AG09309 (cell line): ENCODE measurements at places on chromosomes 11 and 22.
A peak's percentile ranks its signal among the peaks of the same experiment; 100 is the strongest.

GRCh38 chr22:22245935-22246525 is 1.4 kb downstream of the VPREB1 start:
- no peak for DNase-seq

- no peak for DNase-seq
Measured at GRCh38 chr11:59943997-59944714, 5.9 kb downstream of the OOSP1 start.

DNA sequence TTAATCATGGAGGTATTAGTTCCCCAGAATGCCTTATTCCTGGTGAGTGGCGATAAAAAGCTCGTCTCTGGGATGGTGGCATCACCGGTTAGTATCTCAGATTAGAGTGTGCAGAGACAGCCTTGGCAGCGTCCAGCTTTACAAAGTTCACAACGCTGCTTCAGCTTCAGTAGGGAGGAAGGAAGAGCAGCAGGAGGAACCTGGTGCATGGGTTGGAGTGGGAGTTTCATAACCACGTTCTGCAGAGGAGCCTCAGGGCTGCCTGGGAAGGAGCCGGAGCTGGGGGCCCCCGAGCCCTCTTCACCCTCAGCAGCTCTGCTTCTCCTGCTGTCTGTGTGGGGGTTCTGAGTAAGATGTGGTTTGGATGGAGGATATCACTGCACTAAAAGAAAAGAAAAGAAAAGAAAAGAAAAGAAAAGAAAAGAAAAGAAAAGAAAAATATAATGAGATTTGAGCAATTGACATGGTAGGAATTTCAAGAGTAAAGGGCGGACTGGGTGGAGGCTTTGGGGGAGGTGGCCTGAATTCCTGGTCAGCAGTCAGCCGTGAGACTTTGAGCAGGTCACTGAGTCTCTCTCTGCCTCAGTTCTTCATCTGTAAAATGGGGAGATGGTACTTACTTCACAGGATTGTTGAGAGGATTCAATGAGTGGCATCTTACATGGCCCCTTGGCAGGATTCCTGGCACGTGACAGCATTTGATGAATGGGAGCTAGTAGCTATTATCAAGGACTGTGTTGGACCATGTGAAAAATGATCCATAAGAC is 6.5 kb downstream of the ASPHD2 start:
- DNase-seq, result no peak

- DNase-seq, result no peak
Measured at GRCh38 chr11:133821776-133822175, 23.5 kb downstream of the SPATA19 start.

- DNase-seq, result no peak
Measured at GRCh38 chr11:67616431-67617242, 9.9 kb downstream of the NDUFV1 start.

DNA sequence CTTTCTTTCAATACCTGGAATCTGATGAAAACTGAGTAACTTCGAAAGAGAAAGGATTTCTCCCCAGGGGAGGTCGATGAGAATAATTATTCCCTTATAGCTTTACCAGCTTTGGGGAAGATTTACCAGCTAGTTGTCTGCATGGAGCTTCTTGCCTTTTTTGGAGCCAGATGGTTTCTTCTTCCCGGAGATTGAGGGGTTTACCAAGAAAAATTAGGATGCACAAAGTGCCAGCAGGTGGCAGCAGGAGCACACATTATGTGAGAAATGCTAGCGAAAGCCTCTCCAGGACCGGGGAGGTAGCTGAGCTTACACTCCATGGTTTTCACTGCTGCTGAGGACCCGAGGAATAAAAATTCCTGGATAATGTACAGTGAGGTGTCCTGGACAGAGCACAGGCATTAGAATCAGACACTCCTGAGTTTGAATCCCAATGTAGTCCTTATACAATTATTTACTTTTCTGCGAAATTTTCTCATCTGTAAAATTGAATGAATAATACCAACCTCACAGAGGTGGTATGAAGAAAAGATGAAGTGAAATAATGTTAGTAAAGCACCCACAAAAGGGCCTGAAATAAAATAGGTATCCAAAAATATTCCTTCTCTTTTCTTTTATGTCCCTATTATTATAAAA is 46.0 kb upstream of the PARVA start:
- peak; percentile 63 for DNase-seq

DNA sequence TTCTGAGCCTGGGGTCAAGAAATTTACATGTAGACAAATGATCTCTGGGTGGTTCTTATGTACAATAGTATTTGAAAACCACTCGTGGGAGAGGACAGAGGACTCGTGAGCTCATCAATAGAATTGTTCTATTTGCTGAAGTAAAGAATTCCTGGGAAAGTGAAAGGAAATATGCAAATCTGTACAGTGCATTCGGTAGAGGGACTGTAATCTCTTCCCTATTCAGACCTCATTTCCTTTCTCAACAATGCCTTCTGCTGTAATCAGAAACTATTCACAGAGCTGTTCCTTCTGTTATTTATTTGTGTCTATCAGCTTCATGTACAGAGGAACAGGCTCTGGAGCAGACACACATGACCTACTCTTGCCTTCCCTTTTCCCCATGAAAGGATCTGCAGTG is 709.4 kb upstream of the KIRREL3 start:
- no peak for DNase-seq

GRCh38 chr11:65420979-65421793 is 1.4 kb upstream of the NEAT1 start:
- peak; percentile 100 for DNase-seq

- no peak for DNase-seq
Measured at GRCh38 chr11:117731722-117732290, 65.2 kb downstream of the DSCAML1 start.

DNA sequence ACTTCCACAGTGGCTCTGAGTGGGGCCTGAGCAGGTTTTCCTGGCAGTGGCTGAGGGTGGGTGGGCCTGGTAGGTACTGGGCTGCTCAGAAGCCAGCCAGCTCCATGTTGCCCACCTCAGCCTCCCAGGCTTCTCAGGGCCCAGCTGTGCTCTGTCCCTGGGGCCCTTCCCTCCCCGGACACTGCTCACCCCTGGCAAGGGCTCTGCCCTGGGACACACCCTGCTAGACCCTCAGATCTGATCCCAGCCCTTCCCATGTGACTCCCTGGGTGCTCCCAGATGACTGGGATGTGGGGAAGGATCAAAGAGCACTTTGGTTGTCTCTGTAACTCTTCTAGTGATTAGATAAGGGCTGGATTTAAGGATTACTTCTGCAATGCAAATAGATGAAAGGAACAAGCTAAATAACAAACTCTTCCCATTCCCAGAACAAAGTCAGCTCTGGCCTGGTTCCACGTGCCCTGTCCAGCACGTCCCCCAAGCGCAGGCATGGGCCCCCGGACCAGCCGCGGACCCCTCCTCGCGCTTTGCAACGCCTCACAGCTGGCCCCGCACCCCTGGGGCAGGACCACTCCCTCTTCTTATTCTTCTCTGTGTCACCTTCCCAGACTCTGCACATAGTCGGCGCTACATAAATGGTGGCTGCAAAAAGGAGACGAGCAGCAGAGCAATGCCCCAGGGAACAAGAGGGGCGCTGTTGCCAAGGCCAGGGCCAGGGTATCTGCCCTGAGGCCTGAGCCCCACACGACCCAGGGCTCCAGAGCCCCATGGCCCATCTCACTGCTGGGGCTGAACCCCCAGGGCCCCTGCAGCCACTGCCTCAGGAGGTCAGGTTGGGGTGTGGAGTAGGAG is 5.7 kb upstream of the KRTAP5-6 start:
- DNase-seq, result no peak

GRCh38 chr11:122082205-122082604 is 33.8 kb downstream of the BLID start:
- DNase-seq, result no peak

- no peak for DNase-seq
Measured at GRCh38 chr22:38997518-38997917, 15.4 kb downstream of the APOBEC3B start.

DNA sequence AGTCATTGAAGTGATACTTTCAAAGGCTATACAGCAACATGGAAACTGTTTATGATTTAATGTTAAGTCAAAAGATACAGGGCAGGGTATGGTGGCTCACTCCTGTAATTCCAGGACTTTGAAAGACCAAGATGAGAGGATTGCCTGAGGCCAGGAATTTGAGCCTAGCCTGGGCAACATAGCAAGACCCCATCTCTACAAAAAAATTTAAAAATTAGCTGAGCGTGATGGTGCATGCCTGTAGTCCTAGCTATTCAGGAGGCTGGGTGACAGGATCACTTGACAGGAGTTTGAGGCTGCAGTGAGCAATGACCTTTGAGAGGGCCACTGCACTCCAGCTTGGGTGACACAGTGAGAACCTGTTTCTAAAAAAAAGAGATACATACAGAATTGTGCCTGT is 39.3 kb upstream of the ZBED5 start:
- no peak for DNase-seq

DNA sequence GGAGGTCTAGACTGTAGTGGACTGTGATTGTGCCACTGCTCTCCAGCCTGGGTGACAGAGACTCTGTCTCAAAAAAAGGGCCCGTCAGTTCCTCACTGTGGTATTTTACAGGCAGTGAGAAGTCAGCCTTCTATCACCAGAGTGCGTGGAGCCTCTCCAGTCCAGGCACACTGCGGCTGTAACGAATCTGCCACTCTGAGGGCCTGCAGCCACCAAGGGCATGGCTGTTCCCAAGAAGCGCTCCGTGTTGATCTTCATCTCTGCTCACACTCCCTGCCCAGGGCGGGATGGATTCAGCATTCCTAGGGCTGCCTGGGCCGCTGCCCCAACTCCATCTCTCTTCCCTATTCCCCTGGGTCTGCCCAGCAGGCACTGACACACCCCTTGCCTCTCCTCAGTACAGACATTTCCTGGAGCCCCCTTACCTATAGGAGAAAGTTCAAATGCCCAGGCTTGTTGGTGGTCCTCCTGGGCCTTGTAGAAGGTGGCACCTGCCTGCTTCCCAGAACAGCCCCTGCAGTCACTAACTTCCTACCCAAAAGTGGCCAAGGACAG is 148.4 kb downstream of the CACNA1I start:
- no peak for DNase-seq

DNA sequence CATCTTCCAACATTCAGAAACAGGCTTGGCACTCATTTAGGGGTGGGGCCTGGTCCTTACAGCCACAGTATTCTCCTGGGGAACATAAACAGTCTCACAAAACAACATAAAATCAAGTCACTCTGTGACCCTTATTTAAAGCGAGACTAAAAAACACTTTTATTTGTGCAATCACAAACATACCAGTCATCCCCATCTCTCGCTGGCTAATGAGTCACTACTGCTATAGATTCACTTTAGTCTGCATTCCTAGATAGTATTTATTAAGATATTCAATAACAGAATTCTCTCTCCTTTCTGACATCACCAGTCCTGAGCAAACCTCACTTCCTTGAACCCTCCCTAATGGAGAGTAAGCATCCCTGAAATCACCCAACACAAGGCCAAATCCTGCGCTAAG is 68.0 kb downstream of the ZBTB44 start:
- DNase-seq, result no peak

GRCh38 chr11:117744471-117745150 is 52.4 kb downstream of the DSCAML1 start:
- DNase-seq, result no peak

DNA sequence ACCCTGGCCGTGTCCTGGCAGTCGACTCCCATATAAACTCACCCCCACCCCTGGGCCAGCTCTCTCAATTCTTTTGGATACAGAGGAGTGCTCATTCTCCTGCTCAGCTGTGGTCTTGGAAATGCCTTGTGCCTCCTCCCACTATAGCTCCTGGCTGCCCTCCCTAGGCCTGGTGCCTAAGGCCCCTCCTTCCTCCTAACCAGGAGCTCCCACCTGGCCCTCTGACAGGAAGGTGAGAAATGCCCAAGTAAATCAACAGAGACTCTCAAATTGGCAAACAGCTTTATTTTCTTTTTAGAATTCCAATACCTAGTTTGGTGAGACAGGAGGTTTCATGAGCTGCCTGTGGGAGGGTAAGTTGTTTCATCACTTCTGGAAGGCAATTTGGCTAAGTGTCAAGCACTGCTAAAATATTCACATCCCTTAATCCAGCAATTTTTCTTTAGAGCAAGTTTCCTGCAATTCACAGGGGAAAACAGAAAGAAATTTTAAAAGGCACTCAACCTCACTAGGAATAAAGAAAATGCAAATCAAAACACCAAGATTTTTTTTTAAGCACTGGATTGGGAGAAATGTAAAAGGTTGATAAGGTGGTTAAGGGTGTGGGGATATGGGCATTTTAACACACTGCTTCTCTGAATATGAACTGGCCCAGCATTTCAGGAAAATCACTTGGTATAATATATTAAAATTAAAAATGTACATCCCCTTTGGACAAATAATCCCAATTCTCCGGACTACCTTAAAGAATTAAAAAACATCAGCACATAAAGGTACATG is 209.7 kb upstream of the ARHGAP20 start:
- DNase-seq, result peak; percentile 11

DNA sequence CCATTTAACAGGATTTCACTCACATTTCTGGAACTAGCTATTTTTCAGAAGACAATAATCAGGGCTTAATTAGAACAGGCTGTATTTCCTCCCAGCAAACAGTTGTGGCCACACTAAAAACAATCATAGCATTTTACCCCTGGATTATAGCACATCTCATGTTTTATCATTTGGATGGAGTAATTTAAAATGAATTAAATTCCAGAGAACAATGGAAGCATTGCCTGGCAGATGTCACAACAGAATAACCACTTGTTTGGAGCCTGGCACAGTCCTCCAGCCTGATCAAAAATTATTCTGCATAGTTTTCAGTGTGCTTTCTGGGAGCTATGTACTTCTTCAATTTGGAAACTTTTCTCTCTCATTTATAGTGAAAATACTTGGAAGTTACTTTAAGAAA is 9.2 kb downstream of the PRSS23 start:
- DNase-seq, result no peak

GRCh38 chr11:61743486-61744095 is 8.8 kb upstream of the MYRF start:
- no peak for DNase-seq

- no peak for DNase-seq
Measured at GRCh38 chr11:119525180-119525866, 102.4 kb upstream of the THY1 start.

- no peak for DNase-seq
Measured at GRCh38 chr22:36009085-36009484, 19.5 kb downstream of the RBFOX2 start.

GRCh38 chr11:94775567-94776327 is 7.6 kb downstream of the AMOTL1 start:
- no peak for DNase-seq

- no peak for DNase-seq
Measured at GRCh38 chr22:24693379-24693778, 81.1 kb downstream of the PIWIL3 start.

- DNase-seq, result no peak
Measured at GRCh38 chr11:131629925-131630540, 259.6 kb downstream of the NTM start.

GRCh38 chr11:58024601-58025091 is 965 bp downstream of the OR9Q1 start:
- DNase-seq, result no peak

- DNase-seq, result no peak
Measured at GRCh38 chr11:3855808-3856491, 486 bp downstream of the STIM1 start.

DNA sequence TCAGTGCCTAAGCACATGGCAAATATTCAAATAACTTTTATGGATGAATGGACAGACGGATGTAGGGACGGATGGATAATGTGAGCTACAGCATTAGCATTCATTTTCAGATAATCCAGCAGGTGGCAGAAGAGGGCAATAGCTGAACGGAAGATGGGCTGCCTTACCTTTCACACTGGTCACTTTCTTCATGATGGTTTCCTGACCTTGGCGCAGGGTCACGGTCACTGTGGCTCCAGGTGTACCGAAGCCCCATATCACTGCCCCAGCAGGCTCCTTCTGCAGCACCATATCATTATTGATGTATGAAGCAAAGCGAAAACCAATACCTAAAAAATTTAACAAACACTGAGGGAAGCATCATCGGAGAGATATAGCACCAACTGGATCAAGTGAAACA is 4.3 kb downstream of the SIAE start:
- no peak for DNase-seq

- no peak for DNase-seq
Measured at GRCh38 chr11:81267246-81267645, 1466.4 kb downstream of the FAM181B start.
